ENCODE measurements at places on chromosomes 13 and 19.

DNA sequence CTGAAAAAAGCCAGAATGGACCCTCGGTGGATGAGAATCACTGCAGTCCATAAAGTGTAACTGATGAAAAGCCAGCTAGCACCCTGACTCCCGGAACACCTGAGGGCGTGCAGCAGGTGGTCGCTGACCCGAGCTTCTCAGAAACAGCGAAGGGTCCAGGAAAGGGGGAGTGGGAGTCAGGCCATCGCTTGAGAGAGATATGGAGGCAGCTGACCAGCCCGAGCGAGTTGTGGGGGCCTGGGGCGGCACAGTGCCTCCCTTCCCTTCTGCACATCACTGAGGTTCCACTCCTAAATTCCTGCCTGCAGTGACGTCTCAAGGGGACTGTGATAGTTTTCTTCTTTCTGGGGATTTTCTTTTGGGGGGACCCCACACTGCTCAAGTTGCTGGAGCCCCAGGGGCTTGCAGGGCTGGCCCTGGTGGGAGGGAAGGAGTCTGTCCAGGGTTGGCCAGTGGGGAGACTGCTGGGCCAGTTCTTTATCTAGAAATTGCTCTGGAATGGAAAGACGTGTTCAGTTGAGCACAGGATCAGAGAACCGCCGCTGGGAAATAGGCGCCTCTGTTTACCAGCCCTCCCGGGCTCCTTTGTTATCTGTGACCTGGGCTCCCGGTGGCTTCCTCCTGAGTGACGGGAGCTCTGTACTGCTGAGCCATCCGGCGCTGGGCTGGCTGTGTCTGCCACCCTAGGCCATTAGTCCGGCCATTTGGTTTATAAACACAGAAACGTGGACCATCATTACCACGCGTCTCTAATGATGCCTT, 71.3 kb downstream of the RAB20 start:
- DNase-seq = no peak

- DNase-seq = no peak
Measured at GRCh38 chr19:47247308-47247990, 8.9 kb upstream of the CCDC9 start.

- DNase-seq = no peak
Measured at GRCh38 chr19:27392027-27392632, 1820.8 kb downstream of the UQCRFS1 start.

GRCh38 chr19:28932446-28932845, 280.5 kb downstream of the UQCRFS1 start:
- DNase-seq = no peak
